Left cardiac atrium (tissue), 4 donors: ENCODE measurements at places on chromosomes 6 and 20.

DNA sequence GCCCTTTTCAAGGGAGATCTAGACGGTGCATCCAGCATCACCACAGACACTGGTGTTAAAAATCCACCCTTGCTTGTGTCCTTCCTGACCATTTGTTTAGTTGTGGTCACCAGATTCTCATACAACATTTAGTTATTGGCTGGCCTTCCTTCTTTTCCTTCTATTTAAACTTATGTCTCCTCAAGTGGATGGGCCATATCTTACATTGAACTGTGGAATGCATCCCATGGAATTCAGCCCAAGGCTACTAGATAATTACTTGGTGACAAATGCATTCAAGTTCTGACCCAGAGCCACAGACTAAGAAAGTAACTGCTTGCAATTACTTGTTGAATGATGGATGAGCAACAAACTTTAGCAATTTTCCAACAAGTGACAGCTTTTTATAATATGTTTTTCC is 198.9 kb upstream of the SSTR4 start:
- no peak for DNase-seq

DNA sequence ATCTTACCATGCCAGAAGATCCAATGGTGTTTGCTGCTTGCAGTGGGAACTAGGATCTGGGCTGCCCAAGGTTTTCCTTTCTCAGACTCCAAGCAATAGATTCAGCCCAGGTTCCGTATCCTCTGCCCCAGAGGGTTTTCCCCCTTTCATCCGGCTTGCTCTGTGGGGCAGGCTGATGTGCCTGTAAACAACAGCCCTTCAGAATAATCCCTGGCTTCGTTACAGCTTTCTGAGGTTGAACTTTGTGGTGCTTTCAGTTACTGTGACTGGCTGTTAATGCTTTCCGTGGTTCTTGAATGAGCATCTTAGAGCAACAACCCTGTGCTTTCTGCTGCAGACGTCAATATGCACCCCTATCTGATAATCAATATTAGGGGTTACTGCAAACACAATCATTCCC is 400.4 kb downstream of the BTBD3 start:
- no peak for DNase-seq

- no peak for DNase-seq
Measured at GRCh38 chr20:6501061-6501460, 266.4 kb upstream of the BMP2 start.

DNA sequence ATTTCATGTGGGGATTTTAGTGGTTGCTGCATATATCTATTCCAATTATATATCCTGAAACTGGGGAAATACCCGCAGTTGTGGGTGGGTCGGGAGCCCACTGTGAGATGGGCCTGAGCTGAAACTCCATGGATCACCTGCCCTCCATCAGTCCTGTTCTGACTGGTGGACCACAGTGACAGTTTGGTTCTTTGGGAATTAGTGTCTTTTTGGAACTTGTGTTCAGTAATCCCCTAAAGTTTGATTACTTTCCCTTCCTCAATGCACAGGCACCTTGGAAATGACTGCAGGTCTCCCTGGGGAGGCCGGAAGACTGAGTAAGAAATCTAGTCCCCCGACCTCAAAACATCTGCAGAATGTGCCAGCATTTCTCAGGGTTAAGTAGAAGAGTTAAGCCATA is 11.3 kb downstream of the STK35 start:
- DNase-seq = no peak

GRCh38 chr6:170151321-170151771 is 139.5 kb downstream of the DLL1 start:
- DNase-seq = no peak

DNA sequence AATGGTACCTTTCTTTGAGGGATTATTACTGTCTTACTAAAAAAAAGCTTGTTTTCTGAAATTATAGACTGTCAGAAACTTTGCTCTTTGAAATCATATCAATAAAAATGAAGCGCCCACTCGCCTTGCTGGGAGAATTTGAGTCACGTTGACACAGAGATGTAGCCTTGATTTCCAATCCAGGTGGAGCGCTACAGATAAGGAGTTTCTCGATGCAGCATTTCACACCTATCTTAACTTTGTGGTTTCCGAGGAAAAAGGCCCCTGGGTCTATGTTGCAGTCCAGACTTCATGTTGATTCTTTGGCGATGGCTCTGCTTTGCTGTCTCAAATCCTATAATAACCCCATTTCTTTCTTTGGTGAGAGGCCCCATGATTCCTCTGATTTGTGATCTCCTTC is 158.1 kb upstream of the ARG1 start:
- DNase-seq = no peak
